8988T (cell line): ENCODE measurements at places on chromosomes 7 and 10.

DNA sequence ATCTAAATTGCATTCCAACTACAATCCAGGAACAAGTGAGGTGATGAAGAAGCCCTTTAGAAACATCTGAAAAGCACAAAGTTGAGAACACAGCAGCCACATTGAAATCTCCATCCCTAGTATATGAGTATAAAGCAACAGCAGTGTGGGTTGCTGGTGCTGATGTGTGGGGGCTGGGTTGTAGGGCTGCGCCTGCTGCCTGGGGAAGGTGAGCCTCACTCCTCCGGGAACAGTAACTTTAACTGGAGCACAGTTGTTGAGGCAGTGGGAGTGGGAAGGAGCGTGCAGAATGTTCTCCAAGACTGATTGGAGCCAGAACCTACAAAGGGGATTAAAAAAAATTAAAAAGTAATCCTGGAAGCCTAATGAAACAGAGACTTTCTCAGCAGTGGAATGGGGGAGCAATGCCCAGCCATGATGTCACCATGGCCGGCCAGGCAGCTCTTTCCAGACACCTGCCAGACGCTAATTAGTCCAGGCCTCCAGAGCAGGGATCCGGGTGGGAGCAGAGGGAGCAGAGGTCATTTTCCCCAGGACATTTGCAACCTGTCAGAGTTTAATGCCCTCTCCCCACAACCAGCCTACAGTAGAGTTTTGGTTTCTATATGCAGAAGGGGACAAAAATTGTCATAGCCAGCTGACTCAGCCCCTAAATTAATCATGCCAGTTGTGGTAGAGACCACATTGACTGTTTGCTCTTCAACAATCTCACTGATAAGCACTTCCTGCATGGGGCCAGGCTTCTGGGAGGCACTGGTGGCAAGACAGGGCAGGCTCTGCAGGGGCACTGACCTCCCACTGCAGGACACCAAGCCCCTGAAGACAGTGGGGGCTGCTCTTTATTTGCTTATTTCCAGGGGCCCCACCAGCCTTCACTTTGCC is 133.0 kb upstream of the ZNF32 start:
- DNase-seq, result no peak

DNA sequence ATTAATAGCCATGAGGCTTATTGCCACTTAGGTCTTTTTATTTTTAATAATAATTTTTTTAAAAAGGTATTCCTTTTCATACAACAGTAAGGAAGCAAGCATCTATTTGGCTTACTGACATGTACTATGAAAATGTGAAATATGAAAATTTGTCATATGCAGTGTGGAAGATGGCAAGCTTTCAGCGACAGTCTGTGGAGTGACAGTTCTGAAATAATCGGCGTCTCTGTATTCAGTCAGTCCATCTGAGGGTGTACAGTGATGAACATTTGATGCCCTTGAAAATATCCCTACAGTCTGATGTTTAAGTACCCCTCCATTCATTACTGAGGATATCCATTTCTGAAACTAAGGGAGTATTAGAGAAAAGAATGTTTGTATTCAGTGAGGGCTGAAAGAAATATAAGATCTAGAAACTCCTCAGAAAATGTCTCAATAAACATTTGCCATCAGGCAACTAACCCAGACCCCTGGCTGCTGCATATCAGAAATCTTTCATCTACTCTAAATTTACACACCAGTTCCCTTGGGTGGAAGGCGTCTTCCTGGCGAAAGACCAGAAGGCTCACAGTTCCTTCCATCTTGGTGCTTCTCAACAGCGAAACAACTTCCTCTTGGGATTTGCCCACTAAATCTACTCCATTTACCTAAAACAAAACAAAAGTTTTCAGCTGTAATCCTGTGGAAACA is 440.6 kb downstream of the PARD3 start:
- no peak for DNase-seq

DNA sequence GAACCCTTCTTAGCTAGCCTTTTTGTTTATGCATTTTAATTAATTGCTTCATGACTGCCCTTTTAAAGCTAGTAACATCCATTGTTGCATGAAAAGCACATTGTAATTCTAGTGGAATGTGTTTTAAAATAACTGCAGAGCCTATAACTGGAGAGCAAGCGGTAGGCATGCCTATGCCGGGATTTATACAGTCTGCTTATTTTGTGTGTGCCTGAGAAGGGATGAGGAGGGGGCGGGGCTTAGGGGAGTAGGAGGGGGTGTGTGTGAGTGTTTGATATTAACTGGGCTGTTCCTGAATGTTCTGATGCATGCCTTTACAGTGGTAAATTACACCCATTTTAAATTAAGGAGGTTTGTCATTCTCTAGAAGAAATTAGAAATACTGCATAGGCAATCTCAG is 208.1 kb downstream of the TCF7L2 start:
- no peak for DNase-seq

DNA sequence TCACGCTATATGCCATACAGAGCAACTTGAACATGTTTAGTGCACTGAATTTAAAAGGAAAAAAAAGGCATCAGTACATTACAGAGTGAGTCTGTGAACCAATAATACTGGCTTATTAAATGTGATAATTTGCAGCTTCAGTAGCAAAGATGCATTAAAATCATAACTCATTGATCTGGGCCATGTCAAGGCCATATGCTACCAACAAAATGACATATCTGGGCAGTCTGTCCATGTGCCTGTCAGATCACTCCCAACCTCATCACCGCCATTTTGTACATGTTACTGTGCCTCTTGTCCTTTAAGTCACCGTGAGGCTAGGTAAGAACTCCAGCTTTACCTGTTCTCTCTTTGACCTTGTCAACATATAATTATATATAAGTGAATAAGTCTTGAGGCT is 307.4 kb upstream of the LRGUK start:
- no peak for DNase-seq

GRCh38 chr7:155506854-155507337 is 39.5 kb downstream of the CNPY1 start:
- no peak for DNase-seq

- DNase-seq, result no peak
These were observed 634 bp downstream of the HECW1 start for GRCh38 chr7:43112941-43113621.

GRCh38 chr7:123784263-123784662 is 35.5 kb upstream of the WASL start:
- DNase-seq, result no peak

- DNase-seq, result no peak
These were observed 33.7 kb downstream of the SCRN1 start for GRCh38 chr7:29955799-29956486.

GRCh38 chr10:87771871-87772500 is 46.0 kb downstream of the ATAD1 start:
- no peak for DNase-seq

DNA sequence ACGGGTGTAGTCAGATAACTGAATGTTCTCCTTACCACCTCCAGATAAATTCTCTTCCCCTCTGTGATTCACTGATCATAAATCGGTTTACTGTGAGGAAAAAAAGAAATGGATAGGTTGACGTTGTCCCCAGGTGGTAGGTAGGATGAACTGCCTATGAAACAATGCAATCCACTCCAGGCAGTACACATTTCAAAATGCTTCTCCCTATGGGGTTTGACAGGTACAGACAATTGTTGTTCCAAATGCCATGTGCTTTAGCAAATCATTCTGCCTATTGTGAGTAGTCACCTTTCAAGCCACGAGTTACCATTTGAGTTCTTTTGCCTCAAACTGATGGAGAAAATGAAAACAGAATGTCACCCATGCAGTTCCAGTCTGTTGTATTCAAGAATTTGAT is 21.8 kb downstream of the VIM start:
- DNase-seq, result no peak

DNA sequence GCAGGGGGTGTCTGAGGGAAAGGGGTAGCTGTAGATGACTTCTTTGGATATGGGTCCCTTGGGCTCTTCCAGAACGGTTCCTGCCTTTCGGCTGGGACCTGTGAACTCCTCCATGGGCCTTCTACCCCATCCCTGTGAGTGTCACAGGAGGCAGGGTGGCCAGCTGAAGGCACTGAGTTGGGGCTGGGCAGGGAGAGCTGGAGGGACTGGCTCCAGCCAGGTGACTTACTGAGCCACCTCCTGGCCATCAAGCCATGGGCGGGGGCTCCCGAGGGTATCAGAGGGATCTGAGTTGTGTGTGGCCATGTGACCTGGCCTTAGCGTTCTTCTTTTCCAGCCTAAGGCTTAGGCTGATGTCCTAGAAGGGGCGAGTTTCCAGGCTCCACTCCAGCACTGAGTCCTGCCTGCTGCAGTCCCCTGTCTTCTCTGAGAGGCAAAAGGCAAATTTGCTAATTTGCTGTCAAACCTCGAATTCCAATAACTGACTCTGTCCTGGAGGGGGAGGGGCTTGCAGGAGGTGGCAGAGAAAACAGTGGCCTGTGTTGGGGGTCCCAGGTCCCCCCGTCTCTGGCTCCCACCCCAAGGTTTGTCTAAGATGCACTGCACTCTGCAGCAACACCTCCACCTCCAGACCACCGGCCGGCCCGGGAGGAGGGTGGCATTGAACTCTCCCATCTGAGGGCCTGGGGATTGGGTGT is 27.2 kb downstream of the ADCYAP1R1 start:
- DNase-seq, result no peak

- DNase-seq, result no peak
These were observed 30.3 kb upstream of the CDK1 start for GRCh38 chr10:60747817-60748469.

GRCh38 chr10:29329420-29329819 is 40.5 kb downstream of the LYZL1 start:
- no peak for DNase-seq

DNA sequence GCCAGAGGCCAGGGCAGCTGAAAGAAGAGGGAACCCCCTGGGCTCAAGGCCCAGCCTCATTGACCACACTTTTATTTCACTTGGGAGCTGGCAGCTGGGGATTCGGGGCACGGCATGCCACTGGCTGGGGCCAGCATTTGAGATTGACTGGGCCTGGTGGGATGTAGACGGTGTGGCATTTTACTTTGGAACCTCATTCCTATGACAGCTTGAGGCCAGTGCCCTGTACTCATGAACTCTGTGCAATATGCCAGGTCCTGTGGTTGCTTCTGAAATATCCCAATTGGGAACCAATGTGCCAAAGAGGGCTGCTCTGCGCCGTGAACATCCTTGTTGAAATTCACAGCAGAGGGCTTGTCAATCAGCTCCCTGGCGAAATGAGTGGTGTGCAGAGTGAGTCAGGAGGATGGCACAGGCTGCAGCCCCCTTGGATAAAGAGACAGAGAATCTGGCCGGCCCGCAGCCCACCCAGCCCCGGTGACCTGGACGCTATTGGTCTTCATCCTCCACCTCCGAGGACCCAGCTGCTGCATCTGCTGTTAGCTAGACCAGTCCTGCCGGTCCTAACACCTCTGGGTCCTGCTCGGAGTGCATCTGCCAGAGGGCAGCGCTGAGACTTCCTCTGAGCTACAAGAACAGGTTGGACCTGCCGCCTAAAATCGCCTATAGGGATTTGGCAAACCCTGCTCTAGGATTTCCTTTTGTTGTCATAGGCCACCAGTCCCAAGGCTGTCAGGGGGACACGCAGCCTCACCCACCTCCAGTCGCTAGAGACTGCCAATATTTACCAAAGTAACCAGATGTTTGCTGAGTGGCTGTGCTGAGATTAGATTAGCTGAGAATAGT is 58.0 kb downstream of the PRKAG2 start:
- no peak for DNase-seq

GRCh38 chr7:101315336-101315735 is 6.3 kb downstream of the IFT22 start:
- DNase-seq, result no peak

DNA sequence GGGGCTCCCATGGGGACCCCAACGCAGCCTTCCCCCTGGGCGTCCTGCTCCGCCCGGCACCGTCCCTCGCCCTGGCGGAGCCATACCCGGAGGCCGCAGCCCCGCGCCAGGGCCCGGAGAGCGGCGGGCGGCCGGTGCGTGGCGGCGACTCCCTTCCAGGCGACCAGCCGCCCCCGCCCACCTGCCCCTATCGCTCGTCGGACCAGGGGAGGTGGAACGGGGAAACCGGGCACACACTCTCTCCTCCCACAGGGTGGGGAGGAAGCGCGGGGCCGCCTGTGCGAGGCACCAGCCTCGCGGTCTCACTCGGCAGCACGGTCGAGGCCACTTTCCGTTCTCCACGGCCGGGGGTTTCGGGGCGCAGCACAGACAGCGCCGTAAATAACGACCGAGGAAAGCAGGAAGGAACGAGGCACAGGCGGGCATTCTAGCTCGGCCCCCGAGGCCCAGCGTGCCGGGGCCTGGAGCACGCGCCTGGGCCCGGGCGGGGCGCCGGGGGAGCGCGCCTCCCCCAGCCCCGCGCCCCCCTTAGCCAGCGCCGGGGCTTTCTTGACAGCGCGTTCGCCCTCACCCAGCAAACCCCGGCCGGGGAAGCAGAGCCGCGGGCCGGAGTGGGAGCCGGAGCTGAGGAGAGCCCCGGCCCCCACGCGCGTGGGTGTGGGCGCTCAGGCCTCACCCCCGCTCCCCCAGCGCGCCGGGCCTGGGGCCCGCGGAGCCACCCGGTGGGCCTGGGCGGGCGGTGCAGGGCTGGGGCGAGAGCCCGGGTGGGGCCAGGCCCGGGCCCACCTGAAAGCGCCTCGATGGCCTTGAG is 936 bp downstream of the IGF2BP3 start:
- DNase-seq, result no peak

DNA sequence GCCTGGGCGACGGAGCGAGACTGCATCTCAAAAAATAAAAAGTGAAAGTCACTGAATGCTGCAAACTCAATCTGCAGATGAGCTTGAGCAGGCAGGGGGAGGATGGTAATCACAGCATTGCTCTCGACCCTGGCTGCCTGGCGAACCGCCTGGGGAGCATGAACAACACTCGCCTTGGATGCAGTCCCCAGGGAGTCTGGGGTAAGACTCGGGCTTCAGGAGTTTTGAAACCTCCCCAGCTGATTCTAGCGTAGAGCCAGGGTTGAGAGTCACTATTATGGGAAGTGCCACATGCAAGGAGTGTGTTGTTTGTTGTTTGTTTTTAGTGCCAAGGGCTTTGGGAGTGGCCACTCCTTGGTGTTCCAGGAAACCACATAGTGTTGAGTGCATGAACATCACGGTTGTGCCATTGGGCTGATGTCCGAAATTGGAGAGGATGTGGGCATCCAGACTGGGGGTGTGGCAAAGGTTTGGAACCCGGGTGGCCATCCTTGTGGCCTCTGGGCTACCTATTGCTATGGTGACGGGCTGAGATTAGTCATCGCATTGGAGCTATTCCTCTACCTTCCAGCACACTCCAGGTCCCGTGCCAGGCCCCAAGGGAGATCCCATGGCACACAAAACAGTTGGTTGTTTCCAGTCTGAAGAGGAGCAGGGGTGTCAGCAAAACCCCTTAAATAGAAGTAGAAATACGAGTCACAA is 92.6 kb downstream of the RGS10 start:
- no peak for DNase-seq
